AML-193 (cell line): ENCODE measurements at places on chromosomes 1 and 21.

GRCh38 chr21:29433366-29434059, 134.8 kb downstream of the BACH1 start:
- DNase-seq, result no peak

DNA sequence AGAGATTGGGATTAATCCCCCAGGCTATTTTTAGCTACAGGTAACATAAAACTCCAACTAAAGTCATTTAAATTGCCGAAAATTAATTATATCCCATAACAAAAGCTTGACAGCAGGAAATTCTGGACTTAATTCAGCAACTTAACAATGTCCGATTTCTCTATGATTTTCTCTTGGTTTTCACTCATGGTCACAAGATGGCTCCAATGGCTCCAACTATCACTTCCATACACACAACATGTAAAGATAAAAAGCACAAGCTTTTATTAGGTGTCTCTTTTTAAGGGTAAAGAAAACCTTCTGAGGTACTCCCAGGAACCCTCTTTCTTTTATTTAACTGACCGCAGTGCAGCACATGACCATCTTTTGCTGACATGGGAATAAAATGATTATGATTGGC, 363.5 kb upstream of the PTBP2 start:
- DNase-seq, result no peak

- DNase-seq, result no peak
Measured at GRCh38 chr21:43198376-43198775, 29.6 kb downstream of the CRYAA start.

DNA sequence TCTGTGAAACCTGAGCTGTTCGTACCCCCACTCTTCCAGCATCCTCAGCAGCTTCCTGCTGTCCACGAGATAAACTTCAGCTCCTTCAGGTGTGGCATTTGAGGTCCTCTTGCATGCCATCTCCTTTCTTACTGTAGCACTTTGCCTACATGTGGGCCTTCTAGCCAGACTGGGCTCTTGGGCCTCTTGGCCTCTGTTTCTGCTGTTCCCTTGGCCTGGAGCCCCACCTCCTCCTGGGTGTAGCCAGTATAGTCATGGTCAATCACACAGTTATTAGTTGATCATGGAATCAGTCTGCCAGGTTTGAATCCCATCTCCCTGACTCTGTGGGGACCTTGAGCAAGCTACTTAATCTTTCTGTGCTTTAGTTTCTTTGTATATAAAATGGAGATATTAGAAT, 26.4 kb downstream of the TMEM53 start:
- no peak for DNase-seq

DNA sequence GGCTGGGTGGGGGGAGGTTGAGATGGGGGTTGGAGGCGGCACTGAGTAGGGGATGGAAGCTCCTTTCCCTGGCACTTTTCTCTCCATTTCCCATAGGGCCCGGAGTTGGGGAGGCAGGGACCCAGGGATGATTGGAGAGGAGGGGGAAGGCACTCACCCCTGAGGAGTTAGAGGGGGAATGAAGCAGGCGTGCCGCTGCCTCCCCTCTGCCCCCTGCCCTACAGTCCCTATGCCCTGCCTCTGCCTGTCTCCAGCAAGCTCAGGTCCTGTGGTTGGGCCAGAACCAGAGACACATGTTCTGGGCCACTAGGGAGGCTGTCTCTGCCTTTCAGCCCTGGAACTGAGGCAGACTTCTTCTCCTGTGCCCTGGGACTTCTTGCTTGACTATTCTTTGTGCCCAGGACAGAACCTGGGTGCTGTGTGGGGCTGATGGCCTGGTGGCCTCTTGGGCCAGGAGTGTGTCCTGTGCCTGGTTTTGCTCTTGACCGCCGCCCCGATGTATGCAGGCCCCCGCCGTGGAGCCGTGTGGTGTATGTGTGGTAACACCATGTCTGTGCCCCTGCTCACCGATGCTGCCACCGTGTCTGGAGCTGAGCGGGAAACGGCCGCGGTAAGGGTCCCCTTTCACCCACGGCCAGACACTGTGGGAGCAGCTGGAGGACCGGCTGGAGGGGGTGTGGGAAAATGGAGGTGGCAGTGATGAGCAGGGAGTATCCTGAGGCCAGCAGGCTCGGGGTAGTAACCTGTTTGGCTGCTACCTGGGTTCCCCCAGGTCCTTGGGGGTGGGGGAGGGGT, 1.4 kb downstream of the LYPLA2 start:
- DNase-seq, result no peak
